ENCODE measurements at places on chromosomes 4 and X. TPM values are rescaled to one million over a fixed set of nuclear protein-coding genes. Genes with fewer than 3 reads are reported as not detected.

The ARSJ gene
- 22.9 TPM for total RNA-seq

The PCSK1N gene
- 0.09 TPM for total RNA-seq

The MAGEC1 gene
- under 0.01 TPM for total RNA-seq

The NUDT10 gene
- total RNA-seq: 1.6 TPM

The FAM184B gene
- total RNA-seq: under 0.01 TPM
